ENCODE measurements at places on chromosomes 2 and 18. TPM values are rescaled to one million over a fixed set of nuclear protein-coding genes. Genes with fewer than 3 reads are reported as not detected.

The ITM2C gene
- polyA plus RNA-seq, result 50.1 TPM

The GREB1L gene
- 0.13 TPM for polyA plus RNA-seq

DNA sequence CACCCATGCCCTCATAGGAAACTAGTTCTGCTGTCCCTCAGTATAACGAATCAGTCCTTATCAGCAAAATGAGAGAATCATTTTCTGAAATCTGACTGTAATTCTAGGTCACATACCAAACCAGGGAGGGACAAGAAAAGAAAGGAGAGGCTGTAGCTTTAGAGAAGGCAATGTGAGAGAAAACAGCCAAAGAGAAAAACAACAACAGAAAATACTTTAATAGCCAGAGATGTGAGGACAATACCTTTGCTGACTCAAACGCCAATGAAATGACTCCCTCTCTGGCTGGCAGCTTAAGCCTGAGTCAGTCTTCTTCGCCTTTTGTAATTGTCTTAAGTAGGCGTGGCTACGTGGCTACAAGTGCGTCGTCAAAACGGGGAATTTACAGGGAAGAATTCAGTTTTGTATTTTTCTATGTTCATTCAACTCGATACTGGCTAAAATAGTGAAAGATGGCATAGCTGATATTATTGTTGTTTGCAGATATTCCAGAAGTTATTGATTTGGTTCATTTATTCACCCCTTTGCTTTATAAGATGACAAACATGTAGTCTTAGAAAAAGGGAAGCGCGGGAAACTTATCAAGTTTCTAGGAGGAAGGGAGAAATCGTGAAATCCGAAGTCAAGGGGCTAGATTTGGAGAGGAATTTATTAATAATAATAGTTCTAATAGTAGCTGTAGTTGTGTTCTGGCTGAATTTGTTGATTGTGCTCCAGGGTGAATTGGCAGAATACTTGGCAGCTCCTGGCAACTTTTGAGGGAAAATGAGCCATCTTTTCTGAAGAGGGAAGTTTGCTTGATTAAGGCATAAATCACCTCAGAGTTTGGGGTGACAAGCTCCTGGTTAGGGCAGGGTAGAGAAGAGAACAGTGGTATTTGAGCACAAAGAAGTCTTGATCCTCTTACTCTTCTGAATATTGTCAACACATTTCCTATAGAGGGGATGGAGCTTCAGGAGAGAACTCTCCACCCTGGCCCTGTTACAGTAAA is at the start of gene IL1A:
TSS of gene IL1A (minus strand) at position 295 of the 991 bp plus-strand sequence. CDS start 723 bp downstream, outside the sequence.
- no peak for DNase-seq

DNA sequence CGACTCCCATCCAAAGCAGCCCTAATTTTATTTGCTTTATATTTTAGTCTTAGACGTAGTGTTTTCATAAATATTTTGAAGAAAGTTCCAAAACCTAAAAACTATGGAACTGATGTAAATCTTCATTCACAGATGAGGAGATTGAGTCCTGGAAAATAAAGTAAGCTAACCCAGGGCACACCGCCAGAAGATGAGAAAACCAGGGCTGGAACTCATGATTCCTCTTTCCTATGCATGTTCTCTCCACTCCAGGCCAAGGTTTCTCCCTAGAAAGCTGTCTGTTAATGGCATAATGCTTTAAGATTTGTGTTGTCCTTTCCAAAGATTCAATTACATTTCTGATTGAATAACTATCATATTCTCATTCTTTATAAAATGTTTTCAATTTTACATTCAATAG is 78.4 kb upstream of the ZC3H15 start:
- DNase-seq, result no peak

The OR6B2 gene
- polyA plus RNA-seq, result not detected

The GDF7 gene
- 0.10 TPM for polyA plus RNA-seq

The STK39 gene
- 11.2 TPM for polyA plus RNA-seq

DNA sequence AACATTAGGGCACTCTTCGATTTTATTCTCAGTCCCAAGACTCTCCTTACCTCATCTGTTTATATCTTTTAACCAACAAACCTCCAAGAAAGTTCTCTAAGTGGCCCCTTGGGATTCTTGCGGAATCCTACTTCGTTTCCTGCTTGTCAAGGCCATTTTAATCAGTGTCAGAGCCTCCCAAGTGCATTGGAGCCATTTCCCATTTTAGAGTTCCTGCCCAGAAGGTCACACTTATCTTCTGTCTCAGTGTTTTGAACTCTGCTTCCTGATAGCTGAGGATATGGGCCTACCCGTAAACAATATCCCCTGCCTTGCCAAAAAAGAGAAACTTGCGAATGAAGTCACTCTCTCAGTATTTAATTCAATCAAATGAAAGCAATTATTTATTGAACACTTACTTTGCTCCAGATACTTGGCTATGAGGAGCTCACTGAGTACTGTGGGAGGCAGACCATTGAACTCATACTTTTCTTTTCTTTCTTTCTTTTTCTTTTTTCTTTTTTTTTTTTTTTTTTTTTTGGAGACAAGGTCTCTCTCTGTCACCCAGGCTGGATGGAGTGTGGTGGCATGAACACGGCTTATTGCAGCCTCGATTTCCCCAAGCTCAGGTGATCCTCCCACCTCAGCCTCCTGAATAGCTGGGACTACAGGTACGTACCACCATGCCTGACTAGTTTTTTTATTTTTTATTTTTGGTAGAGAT is 5.7 kb upstream of the NOSTRIN start:
- DNase-seq, result no peak

- no peak for DNase-seq
Measured at GRCh38 chr2:233199870-233200269, 51.6 kb upstream of the ATG16L1 start.

- no peak for DNase-seq
Measured at GRCh38 chr2:41170589-41170988, 718.7 kb upstream of the SLC8A1 start.

- DNase-seq, result no peak
Measured at GRCh38 chr18:11245879-11246278, 96.5 kb upstream of the PIEZO2 start.

GRCh38 chr18:29164993-29165599 is 988.2 kb upstream of the CDH2 start:
- no peak for DNase-seq

The SNED1 gene
- polyA plus RNA-seq, result 0.90 TPM

DNA sequence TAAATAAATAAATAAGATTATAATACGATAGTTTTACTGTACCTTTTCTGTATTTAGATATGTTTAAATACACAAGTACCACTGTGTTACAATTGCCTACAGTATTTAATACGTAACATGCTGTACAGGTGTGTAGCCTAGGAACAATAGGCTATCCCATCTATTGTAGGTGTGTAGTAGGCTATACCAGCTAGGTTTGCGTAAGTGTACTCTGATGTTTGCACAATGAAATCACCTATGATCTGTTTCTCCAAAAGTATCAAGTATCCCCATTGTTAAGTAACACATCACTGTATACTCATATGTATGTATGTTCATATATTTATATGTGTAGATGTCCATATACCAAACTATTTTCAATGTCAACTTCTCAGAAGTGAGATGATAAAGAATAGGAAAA is 118.2 kb upstream of the RND3 start:
- no peak for DNase-seq

- no peak for DNase-seq
Measured at GRCh38 chr18:74613381-74613780, 15.7 kb downstream of the ZNF407 start.

GRCh38 chr2:39779927-39780326 is 869 bp upstream of the THUMPD2 start:
- DNase-seq, result no peak

The SRD5A2 gene
- polyA plus RNA-seq, result not detected

DNA sequence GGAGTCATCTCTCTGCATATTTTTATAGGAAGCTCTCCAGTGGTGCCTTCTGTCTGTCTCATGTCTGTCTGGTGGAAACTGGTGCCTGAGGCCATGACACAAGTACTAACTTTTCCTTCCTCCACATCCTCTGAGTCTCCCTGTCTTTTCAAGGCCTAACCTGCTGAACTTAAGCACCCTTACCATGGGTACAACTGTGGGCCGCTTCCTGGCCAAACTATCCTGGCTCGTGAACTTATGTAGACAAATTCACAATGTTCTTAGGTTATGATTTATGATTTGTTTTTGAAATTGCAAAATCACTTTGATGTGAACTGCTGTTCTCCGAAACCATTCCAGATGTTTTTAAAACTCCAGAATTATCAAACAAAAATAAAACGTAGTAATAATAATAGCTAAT is 804.5 kb upstream of the POU3F3 start:
- DNase-seq, result no peak

DNA sequence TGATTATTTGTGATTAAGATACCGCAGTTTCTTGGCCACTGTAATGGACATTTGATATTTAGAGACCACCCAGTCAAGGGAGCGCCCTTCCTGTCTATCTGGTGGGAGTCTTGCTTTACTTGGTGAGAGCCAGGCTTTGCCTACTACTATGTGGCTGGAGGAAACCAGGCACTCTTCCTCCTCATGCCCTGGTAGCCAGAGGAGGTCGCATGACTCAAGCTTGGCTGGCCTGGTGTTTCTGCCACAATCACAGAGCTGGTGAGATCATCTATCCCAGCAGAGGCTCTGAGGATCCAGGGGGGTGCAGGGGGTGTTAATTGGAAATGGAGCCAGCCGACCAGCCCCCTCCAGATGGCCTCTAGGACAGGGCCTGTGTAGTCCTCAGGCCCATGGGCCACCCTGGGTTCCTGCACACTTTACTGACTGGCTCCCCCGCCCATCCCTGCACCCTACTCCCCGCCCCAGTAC is 46.8 kb upstream of the BIN1 start:
- DNase-seq, result no peak

DNA sequence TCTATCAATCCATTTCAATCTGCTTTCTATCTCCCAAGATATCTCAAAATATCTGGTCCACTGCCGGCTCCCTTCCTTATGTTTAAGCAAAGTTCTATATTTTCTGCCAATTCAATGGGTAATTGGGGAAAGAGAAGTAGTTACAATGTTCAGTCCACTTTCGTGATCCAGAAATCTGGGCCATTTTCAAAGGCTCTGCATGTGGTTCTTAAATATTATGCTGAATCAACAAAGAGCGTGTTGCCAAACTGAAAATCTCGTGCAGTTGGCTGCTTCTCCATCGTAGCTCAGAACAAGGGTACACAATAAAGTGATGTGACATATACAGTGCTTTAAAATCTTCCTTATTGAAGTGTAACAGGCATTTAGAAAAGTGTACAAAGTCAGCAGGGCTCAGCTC is 863.1 kb downstream of the RNF144A start:
- no peak for DNase-seq

- no peak for DNase-seq
Measured at GRCh38 chr2:203330434-203330833, 2.2 kb downstream of the ABI2 start.

DNA sequence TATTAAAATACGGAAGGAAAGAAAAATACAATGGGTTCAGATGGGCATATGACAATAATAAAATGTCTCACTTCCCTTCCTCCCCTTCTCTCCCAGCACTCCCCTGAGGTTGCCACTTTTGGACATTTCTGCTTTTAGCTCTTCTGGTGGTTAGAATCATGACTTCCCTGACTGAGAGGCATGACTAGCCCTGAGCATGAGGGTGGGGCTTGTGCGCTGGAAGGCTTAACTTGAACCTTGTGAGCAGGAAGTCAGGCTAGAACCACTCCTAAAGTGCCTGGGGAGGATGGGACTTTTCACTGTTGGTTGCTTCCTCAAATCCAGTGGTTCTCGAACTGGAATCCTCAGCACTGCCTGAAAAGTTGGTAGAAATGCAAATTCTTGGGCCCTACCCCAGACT is 19.7 kb upstream of the ARHGAP25 start:
- no peak for DNase-seq

DNA sequence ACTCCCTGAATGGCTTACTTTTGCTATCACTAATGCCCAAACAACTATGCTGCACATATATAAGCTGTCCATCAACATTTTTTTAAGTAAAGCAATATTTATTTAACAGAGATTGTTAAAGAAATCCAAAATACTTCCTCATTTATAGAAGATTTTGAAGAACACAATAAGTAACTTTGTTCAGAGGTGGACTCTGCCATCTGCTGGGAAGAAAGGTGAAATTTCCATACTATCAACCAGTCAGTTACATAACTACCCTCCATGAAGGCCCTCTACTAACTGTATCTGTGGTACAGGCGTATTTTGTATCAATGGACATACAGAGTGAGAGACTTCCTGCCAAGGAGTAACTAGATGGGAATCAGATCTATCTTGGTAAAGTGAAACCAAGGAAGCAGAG is 106.0 kb downstream of the DTNB start:
- DNase-seq, result no peak

The CD28 gene
- polyA plus RNA-seq, result 61.1 TPM

The LTBP1 gene
- not detected for polyA plus RNA-seq

The IL1F10 gene
- not detected for polyA plus RNA-seq

The RMND5A gene
- 20.7 TPM for polyA plus RNA-seq

DNA sequence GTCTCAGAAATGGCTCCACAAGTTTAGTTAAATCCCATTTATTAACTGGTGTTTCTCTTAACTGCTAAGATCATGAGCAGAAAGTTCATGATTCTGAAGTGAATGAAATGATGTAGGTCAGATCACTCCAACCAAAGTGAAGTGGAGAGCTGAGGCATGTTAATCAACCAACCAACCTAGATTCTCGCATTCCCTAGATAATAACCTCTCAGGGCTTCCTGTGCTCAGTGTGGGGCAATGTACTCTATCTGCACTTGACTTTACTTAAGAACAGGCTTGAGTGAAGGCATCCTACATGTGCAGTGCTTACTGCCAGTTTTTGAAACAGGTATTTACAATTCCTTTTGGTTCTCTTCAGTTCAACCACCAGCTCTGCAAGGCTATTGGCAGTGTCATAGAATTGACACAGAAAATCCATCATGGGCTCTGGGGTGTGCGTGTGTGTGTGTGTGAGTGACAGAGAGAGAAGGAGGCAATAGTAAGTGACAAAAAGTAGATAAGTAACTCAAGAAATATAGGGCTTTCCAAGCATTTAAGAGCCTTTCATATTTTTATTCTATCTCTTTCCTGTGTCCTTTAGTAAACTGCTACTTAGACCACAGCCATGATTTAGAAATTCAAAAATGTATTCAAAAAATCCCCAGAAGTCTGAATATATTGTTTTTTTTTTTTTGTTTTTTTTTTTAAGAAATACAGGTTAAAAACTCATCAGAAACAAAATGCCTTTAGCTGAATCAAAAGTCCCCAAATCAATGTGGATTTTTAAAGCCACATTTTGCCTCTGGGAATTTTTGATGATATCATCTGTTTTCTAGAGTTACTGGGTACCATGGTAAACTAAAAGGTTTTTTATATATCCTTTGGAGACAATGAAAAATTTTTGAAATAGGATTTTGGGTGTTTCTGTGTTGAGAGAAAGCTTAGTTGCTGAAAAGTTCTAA is 28.6 kb downstream of the DOCK10 start:
- no peak for DNase-seq

All from CD8-positive, alpha-beta memory T cell (primary cell).